ENCODE measurements at places on chromosomes 7 and 10.

- DNase-seq: no peak
These were observed 66.7 kb downstream of the SORCS3 start for GRCh38 chr10:104707602-104708459.

GRCh38 chr10:112914288-112914952 is 35.6 kb upstream of the TCF7L2 start:
- no peak for DNase-seq

- no peak for DNase-seq
These were observed 58.8 kb upstream of the ZNF804B start for GRCh38 chr7:88700725-88701124.

DNA sequence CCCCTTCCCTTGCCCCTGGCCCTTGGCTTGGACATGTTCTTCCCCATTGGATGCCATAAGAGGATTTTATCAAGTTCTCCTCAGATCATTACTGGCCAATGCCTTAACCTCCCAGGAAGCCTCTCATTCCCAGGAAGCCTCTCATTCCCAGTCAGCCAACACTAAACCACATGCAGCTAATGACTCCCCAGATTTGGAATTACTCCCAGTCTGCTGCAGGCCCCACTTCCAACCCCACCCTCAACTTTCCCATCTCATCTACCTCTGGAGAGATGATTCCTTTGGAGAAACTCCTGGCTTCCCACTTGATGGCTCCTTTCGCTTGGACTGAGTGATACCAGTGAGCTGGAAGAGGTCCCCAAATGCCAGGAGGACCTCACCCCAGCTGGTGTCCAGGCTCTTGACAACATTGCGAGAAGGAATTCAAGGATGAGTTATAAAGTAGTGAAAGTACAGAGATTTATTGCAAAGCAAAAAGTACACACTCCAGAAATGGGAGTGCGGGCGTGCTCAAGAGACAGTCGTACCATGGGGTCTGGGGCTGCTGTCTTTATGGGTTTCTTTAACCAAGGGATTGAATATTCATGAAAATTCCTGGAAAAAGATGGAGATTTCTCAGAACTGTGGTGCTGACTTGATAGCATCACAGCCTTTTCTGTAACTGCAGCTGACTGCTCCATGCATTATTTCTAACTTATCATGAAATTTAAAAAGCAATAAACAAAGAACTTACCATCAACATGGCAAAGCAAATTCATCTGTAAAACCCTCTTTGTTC is 117.2 kb upstream of the ADCY1 start:
- no peak for DNase-seq

DNA sequence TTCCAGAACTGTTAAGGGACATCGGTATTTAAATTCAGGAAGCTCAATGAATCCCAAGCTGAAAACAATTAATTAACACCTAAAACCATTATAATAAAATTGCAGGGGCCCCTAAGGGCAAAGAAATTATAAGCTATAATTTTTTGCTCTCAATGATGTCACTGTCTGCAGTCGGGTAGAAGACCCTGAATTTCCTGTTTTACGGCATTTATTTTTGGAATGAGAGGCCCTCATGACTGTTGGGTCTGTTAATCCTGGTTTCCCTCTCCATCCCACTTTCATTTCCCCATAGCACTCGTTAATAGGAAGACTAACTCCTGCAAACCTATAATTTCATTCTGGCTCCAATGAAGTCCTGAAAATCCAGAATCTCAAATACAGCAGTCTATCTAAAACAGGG is 25.8 kb upstream of the GPR37 start:
- no peak for DNase-seq

DNA sequence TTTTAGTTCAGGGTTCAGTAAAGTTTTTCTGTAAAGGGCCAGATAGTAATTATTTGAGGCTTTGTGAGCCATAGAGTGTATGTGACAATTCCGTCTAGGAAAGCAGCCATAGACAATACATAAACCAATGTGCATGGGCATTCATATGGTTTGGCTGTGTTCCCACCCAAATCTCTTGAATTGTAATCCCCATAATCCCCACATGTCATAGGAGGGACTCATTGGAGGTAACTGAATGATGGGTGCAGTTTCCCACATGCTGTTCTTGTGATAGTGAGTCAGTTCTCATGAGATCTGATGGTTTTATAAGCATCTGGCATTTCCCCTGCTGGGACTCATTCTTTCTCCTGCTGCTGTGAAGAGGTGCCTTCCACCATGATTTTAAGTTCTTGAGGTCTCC is 29.9 kb downstream of the SEC61G start:
- DNase-seq: no peak

- no peak for DNase-seq
These were observed 10.3 kb upstream of the H2AZ2 start for GRCh38 chr7:44858161-44858560.

DNA sequence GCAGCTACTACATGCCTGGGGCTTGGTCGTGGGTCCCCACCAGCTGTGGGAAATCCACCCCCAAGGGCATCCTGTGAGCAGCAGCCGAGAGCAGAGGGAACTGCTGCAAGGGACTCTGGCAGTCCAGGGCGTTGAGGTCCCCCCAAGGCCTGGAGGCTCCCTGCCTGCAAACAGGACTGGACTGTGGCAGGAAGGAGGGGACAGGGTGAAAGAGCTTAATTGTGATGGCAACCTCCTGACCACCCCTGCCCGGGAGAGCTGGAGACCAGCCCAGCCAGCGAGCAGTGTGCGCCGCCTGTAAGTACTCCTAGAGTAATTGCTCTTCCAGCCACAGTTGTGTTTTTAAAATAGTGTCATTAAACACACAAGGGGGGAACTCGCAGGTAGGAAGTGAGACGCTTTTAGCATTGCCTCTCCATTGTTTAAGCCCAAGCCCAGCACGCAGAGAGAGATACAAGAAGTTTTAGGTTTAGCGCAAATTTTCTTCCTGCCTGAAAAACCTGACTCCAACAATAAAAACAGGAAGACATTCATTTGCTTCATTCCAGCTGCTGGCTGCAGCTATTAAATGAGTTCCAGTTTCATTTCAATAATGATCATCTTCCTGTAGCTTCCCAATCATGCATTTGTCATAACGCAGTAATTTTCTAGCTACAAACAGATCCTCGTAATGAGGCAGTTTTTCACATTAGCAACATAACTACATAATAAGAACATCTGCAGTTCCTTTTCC is 111.1 kb downstream of the EBF3 start:
- DNase-seq: no peak

DNA sequence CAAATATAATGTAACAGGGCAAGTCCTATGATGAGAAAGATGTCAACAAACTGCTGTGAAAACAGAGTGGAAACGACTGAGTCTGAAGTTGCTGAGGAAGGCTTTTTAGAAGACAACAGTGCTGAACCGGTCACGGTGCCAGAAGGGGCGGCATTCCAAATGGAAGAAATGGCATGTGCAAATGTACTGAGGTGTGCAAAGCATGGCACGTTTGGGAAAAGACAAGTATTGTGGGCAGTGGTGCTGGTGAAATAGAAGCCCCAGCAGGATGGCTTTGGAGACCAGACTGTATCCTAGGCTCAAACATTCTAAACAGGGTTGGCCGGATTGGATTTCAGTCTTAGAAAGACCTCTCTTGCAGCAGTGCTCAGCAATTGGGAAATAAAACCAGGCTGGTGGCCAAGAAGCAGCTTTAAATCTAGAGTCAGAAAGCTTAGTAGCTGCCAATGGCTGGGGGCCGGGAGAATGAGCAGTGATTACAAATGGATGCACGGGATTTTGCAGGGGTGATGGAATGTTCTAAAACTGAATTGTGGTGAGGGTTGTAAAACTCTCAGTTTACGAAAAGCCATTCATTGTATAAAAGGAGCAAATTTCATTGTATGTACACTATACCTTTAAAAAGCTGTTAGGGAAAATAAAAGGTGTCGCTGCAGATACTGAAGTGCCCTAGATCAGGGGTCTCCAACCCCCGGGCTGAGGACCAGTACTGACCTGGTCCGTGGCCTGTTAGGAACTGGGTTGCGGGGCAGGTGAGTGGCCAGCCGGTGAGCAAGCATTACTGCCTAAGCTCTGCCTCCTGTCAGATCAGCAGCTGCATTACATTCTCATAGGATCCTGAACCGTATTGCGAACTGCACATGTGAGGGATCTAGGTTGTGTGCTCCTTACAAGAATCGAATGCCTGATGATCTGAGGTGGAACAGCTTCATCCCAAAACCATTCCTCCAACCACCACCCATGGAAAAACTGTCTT is 141.6 kb downstream of the HIBADH start:
- DNase-seq: no peak

DNA sequence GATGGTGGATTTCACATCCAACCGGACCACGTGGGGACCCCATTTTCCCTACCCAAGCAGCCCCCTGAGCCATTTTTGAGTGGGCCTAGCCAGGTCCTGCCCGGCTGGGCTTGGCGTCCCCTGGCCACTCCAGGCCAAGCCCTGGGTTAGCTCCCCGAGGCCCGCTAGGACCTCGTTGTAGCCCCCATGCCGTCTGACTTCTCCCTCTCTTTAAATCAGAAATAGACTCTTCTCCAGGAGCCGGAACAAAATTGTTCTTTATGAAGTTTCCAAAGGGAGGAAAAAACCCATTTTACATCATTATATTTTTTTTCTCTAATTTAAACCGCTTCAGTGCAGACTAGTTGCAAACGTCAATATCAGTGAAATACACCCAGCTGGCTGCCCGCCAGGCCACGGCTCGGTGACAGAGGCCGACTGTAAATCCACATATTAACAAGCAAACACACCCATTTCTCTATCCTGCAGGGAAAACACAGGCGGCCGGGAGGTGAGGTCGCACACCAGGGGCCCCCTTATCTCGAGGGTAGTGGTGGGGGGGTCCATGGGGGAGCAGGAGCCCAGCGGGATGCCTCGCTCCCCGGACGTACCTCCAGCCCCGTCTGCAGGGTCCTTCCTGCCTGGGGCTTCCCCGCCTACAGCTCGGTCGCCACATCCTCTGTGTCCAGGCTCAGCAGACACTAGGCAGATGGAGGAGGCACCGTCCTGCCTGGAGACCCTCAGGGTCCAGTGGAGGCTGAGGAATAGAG is 72.7 kb downstream of the ELFN1 start:
- DNase-seq: no peak

DNA sequence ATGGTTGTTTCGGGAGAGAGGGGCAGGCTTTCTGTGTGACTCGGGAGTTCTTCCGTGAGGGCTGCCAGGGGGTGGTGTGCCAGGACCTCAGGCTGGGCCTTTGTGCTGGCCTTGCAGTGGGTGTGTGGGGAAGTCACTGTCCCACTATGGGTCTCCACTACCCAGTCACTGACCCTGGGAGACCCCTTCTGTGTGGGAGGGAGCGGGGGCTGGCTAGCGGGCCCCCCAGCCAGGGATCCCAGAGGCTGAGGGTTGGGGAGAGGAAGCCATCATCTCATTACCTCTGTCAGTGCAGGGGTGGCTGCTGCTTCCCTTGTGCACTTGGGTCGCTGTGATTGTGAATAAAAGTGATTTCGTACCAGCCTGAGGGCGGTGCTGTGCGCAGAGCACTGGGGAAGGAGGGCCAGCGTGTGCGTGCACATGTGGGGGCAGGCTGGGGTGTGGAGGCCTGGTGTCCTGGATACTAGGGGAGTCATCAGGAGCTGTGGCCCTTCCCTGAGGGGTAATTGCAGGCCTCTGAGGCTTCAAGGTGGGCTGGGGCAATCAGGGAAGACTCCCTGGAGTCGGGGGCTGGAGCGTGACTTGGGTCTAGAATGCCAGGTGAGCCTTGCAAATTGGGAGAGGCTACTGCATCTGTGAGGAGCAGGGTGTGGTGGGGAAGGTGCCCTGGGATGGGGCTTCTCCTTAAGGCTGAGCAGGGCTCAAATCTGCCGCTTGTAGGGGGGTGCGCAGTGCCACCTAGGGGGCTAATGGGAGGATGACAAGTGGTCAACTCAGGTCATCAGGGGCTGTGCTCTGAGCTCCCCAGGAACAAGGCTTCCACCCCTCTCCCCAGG is 98.9 kb downstream of the NEURL1 start:
- DNase-seq: peak; percentile 11

GRCh38 chr10:69878038-69878437 is 76.3 kb downstream of the COL13A1 start:
- no peak for DNase-seq

DNA sequence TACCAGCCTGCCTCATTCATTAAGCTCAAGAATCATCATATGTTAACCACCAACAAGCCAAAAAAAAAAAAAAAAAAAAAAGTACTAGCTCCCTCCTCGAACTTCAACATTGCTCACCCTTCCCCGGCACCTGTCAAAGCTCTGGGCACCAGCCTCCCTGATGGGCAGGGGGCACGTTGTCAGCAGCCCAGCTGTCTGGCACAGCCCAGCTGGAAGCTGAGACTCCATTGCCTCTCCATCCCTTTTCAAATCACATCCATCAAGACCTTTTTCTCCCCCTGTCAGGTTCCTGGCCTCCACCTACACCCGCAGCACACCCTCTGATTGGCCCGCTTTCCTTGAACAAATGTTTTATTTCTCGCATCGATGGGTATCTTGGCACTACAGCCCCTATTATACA is 913.3 kb upstream of the AUTS2 start:
- no peak for DNase-seq

DNA sequence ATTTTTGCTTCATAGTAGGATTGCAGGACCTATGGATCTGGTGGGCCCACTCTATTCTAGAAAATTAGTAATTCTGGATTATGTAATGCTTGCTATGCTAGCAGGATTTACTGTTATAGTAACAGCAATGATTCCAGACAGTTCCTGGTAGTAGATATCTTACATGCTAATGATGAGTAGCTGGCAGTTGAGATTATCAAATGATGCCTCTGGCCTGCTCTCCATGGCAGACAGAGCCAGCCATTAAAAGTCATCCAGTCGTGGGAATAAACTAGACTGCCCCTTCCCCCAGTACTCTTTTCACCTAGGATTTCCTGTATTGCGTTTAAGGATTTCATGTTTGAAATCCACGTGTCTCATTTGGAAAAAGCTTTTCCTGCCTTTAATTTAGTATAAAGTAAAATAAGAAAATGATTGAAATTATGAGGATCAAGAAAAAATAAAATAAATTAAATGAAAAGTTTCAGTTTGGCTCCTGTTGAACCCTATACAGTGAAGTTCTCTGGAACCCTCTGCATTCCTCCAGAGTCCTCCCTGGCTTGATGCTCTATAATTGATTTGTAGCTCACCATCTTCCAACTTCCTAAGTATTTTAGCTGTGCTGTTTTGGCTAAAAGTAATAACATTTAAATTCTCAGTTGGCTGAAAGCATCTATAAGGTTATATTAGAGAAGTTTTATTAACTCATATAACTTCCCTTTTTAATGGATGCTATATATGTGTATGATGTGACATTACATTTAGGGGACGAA is 14.6 kb downstream of the UMAD1 start:
- no peak for DNase-seq

- no peak for DNase-seq
These were observed 142.6 kb downstream of the GRK5 start for GRCh38 chr10:119349937-119350501.

DNA sequence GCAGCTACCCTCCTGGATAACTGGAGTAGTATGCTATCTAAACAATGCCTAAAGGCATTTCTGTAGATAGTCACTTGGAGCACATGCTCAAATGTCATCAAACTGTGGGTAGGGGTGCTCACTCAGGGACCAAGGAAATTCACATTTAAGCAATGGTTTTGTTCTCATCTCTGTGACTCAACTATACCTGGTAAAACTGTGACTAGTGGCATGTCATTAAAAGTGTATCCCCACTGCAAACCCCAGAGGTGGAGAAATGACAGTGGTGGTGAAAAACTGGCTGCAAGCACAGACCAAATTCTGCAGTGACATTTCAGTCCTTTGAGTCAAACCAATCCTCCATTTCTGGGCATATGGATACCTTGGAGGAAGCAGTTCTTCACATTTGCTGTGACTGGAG is 134.2 kb upstream of the EFCAB10 start:
- no peak for DNase-seq
